Stimulated activated CD8-positive, alpha-beta memory T cell treated with anti-CD3 and anti-CD28 coated beads, Interleukin-4, amount 100 ng/mL, for 24 hours (primary cell): ENCODE measurements at places on chromosomes 7 and 10.

DNA sequence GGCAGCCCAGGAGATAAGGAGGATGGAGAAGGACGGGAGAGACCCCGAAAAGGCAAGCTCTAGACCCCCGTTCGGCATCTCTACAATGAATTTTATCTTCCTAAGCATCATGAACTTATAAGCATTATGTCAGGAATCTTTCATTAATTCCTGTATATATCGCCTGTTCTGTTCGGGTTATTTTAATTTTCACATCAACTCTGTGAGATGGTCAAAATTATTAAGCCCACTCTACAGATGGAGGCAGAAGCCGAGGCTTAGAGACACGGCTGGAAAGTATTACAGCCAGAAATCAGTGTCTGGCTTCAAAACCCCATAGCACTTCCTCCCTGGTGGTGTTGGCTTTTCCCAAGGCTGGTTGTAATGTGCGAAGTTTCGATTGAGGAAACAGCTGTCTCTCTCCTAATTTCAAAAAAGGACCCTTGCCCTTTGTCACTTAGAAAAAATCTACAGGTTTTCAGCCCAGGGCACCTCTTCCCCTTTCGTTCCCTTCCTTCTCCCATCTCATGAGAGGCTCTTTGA, 1.5 kb upstream of the GRM8 start:
- no peak for DNase-seq

DNA sequence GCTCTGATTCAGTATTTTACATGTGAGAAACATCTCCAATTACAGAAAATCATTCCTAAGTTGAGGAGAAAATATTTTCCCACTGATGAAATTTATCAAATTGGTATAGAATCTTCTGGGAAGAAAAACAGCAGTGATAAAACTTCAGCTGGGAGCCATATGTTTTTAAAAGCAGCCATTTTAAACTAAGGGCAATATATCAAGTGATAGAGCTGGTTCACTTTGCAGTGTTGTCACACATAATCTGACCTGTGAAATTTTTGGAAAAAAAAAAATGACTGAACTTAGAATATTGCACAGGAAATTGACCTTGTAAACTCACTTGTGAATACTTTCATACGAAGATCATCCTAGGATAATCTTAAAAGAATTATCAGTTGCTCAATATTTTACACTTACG, 10.5 kb upstream of the EZH2 start:
- no peak for DNase-seq

DNA sequence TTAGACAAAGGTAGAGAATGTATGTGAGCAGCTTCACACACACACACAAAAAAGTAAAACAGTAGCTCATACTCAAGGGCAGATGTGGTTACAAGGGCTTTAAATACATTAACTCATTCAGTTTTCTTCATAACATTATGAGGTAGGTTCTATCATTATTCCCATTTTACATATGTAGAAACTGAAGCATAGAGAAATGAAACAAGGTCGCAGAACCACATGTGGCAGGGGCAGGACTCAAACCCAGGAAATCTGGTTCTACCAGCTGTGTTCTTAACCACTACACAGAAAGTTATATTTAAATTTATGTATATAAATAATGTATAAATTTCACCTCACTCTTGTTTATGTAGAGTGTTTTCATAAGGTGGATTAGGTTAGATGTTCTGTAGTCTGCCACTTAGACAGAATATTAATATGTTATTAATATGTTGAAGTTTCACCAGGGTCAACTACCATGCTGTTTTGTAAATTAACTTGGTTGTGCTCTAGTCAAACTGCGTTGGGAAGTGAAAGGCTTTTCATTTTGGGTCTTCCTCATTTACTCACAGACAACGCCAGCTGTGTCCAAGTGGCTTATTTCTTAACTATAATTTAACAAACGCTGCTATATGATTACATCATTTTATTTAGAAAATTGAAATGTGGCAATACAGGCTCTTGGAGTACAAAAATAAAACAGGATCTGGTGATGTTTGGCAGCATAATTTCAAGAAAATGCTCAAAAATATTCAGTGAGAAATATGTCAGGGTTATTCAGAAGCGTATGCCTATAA, 138.4 kb downstream of the MDFIC start:
- no peak for DNase-seq

DNA sequence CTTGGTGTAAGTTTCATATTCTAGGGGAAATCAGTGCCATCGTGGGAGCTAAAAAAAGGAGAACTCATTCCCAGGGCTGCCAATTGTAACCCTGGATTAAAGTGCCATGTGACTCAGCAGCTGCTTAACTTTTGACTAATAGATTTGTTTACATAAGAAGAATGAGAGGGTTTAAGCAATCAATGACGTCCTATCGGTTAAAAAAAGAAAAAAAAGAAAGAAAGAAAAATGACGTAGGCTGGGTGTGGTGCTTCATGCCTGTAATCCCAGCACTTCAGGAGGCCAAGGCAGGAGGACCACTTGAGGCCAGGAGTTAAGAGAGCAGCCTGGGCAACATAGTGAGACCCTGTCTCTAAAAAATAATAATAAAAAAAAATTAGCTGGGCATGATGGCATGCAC, 116.2 kb upstream of the AFAP1L2 start:
- no peak for DNase-seq

- DNase-seq: no peak
Measured at GRCh38 chr10:44293306-44293778, 91.6 kb downstream of the CXCL12 start.

- no peak for DNase-seq
Measured at GRCh38 chr7:12759151-12759550, 71.7 kb downstream of the ARL4A start.

GRCh38 chr7:1936006-1936310, 265.9 kb downstream of the ELFN1 start:
- no peak for DNase-seq
